ENCODE measurements at places on chromosomes 16 and 17.

DNA sequence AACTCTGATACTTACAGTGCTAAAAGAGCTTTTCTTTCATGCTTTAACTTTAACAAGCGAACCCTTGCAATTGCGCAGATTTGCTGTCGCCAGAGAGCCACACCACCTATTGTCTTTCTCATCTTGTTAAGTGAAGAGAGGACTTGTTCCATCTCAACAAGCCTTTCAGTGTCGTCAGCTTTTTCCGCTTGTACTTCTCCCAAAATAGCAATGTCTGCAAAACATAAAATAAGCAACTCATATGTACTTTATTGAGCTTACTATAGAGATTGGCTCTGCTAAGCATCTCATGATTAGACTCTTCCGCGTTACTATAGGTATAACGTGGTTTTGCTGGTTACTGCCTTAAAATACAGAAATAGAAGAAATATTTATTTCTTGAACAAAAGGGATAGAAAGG lies 51.9 kb downstream of the ABCA8 start:
- no peak for DNase-seq

DNA sequence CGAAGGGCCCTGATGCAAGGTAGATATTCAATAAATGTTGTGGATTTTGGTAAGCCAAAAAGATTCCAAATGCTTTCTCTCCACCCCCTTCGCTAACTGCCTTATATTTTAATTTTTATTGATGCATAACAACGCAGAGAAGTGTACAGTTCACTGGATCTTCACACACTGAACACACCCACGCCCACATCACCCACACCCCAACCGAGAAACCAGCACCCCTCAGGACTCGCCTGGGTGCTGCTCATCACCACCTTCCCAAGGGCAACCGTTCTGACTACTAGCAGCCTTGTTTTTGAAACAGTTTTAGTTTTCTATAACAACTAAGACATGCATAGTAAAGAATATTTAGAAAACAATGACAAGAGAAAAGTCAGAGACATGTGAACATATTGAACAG lies 9.1 kb upstream of the PLCG2 start:
- DNase-seq, result no peak

GRCh38 chr17:65025297-65025696 lies 31.2 kb downstream of the GNA13 start:
- DNase-seq, result no peak

GRCh38 chr17:76995387-76996105 lies 127.3 kb downstream of the MGAT5B start:
- DNase-seq, result no peak

GRCh38 chr16:85656351-85657266 lies 32.1 kb downstream of the GINS2 start:
- no peak for DNase-seq

GRCh38 chr17:36036235-36036634 lies 18.5 kb upstream of the CCL23 start:
- no peak for DNase-seq

DNA sequence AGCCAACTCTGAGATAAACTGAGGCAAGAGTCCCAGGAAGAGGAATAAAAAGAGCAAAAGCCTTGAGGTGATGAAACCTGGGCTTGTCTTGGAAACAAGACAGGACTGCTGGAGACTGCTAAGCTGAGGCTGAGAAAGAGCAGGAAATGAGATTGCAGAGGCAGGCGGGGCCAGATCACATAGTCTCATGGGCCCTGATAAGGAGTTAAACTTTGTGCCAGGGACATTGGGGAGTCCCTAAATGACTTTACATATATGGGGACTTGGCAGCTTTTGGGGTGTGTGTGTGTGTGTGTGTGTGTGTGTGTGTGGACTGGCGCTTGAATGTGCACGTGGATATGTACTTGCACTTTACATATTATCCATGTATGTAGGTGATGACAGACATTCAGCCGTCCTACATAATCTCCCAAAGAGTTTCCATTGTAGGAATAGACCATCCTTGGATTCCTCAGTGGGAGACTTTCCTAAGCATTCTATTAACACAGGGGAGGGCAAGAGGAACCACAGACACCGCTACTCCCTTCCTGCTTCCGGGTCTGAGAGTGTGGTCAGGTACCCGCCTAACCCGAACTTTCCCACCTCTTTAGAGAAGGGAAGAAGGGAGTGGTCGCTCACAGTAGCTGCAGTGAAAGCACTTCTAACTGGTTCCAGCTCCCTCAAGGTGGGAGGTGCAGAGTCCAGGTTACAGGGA lies 123.1 kb downstream of the LYRM1 start:
- no peak for DNase-seq

DNA sequence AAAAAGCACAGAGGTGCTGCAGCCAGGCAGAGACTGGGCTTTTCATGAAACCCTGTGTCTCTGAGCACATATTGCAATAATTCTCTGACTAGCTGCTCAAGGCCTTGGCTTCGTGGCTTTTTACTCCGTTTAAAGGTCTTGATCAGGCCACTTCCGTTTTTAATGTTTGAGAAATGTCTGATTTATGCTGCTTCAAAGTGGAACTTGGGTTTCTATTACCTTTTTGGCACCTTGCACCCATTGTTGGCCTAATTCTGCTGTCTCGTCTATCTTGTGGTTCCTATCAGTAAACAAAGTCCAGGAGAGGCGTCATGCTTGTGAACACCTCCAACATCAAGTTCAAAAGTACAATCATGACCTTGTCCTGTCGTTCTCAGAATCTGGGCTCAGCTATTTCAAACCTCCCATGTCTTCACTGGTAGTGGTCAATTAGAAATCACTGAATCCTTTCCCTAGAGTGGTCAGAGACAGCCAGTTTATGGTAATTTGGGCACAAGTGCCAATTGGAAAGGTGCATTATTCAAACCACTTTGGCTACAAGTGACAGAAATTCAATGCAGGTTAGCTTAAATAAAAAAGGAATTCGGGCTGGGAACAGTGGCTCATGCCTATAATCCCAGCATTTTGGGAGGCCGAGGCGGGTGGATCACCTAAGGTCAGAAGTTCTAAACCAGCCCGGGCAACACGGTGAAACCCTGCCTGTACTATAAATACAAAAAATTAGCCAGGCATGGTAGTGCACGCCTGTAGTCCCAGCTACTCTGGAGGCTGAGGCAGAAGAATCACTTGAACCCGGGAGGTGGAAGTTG lies 33.3 kb upstream of the METTL9 start:
- DNase-seq, result no peak

- DNase-seq, result no peak
Measured at GRCh38 chr16:22360963-22361659, 13.3 kb downstream of the CDR2 start.

DNA sequence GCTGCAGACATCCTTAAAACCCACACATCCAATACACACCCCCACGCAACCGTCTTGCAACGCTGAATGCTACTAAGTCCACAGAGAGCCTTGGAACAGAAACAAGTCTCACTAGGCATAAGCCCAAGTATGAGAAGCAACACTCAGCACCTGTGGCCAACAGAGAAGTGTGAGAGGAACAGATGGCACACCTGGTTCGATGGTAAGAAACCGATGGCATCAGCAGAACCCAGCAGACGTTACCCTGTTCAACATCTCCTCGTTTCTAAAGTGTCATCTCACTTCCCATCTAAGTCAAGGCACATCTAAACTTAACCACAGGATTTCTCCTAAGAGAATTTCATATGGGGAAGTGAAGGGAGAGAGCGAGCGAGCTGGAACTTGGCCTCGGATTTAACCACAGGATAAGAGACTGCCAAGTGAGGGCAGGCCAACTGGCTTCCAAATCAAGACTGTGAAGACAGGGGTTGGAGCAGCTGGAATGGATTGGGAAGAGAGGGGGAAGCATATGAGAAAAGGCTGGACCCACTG lies 41.0 kb downstream of the NXPH3 start:
- peak; percentile 38 for DNase-seq

GRCh38 chr17:67606896-67607604 lies 110.7 kb upstream of the NOL11 start:
- DNase-seq, result no peak

GRCh38 chr16:28081391-28081968 lies 18.0 kb upstream of the GSG1L start:
- DNase-seq, result no peak

DNA sequence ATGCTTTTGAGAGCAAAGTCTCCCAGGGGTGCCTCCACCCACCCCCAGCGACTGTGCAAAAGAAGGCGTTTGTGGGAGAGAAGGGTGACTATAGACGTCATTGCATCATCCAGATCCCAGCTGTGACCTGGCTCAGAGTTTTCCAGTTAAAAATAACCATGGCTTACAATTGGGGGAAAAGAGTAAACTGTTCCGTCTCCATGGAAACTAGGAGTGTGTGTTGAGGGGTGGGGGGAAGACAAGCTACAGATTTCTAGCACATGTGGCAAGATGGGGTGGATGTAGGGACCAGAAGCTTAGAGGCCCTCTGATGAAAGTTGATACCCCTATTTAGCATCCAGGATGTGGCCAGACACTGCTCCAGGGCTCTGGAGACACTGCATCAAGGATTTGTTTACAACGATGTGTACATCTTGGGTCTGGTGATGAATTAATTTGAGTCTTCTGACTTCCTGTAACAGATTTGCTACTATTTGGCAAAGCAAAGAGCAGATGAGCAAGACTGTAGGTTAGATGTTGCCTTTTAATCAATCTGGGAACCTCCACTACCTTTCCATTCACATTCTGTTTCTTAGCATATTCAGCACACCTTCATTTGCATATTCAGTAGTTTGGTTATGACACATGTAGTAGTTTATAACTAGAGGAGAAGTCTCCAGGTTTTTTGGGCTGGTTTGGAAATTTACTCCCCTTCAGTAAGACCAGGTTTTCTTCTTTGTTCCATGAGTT lies 6.2 kb upstream of the DUSP14 start:
- DNase-seq, result peak; percentile 92

GRCh38 chr16:53207810-53208752 lies 153.3 kb downstream of the CHD9 start:
- DNase-seq, result peak; percentile 85

GRCh38 chr16:87388818-87389134 lies 3.4 kb upstream of the MAP1LC3B start:
- DNase-seq, result no peak

GRCh38 chr16:86380030-86380429 lies 130.3 kb upstream of the FOXF1 start:
- DNase-seq, result no peak

GRCh38 chr17:43327421-43327820 lies 71.4 kb upstream of the ARL4D start:
- no peak for DNase-seq

GRCh38 chr17:50904518-50905459 lies 38.6 kb upstream of the TOB1 start:
- DNase-seq, result peak; percentile 63

DNA sequence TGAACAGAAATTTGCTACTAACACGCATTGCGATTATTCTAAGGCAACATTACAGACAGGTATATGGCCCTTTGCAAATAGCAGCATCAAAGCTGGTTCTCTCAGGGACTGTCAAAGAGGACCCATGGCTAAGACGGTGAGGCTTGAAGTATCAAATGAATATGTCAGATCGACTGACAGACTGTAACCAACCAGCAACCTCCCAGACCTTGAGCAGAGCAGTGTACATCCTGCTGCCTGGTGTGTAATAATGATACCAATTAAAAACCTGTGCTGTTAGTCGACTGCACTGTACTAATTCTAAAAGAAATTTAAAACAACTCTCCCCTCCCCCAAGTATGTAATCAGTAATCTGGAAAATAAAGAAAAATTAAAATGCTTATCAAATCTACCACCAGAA lies 35.9 kb upstream of the GHDC start:
- no peak for DNase-seq

- DNase-seq, result no peak
Measured at GRCh38 chr16:80114699-80115098, 426.1 kb upstream of the DYNLRB2 start.

- no peak for DNase-seq
Measured at GRCh38 chr17:65920996-65921395, 270.9 kb downstream of the CEP112 start.

DNA sequence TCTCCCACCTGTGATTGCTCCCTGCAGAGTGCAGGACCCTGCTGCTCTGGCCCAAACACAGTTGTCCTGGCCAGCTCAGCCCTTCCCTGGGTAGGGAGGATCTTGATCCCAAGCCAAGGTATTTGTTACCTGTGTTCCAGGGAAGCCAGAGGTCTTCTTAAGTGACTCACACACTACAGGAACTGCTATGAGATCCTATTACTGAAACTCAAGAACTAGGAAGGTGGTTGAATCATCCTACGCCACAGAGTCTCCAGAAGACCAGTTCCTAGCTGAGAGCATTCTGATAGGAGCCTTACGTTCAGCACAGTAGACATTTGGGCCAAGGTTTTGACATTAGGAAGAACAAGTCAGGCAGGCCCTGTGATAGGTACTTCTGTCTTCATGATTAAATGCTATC lies 12.0 kb downstream of the CHST6 start:
- no peak for DNase-seq

DNA sequence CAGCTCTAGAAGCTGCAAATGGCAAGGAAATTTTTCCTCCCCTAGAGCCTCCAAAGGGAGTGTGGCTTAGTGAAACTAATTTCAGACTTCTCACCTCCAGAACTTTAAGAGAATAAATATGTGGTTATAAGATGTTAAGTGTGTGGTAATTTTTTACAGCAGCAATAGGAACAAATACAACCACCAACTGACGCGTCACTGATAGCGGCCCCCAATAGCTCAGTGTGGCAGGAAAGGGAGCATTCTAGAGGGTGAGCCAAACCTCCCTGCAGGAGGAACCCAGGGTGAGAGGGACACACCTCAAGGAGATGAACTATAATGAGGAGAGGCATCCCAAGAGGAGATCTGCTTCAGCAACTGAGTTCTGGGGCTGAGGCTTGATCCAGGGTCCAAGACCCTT lies 4.0 kb downstream of the CCL4 start:
- no peak for DNase-seq

DNA sequence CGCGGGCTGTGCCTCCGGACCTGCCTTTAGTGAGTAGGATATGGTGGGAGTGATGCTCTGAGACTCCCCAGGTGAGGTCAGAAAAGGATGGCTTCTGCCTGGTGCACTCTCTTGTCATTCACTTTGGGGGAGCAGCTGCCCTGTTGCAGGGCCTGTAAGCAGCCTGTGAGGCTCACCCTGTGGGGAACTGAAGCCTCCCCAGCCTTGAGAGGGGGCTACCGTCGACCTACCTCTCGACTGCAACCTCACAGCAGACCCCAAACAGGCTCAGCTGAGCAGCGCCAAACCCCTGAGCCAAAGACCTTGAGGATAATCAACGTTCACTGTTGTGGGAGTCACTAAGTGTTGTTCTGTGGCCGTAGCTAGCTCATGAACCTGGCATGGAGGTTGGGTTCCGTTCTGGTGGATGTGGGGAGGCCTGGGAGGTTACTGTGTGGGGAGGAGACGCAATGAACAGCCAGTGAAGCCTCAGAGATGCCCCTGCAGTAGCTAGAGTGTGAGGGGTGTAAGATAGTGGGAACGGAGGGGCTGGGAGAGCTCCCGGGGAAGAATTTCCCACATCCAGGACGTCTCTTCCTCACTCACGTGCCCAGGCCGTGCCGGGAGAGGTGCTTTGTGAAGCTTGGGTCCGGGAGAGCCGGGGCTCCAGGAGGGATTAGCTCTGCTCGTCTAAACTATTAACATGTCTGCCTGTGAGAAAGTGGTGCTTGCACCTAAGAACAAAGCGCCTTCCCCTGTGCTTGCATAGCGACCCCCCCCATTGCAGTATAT lies 38.8 kb downstream of the METRNL start:
- DNase-seq, result no peak

- no peak for DNase-seq
Measured at GRCh38 chr16:52827456-52827855, 225.2 kb downstream of the CHD9NB start.

- DNase-seq, result no peak
Measured at GRCh38 chr16:85431431-85432124, 181.5 kb upstream of the GSE1 start.

- no peak for DNase-seq
Measured at GRCh38 chr17:61155590-61156237, 243.9 kb upstream of the TBX2 start.

- DNase-seq, result peak; percentile 38
Measured at GRCh38 chr16:11681976-11682654, 13.9 kb downstream of the SNN start.
